Kidney capillary endothelial cell (primary cell): ENCODE measurements at places on chromosomes 2 and 18.

GRCh38 chr18:57052759-57053158, 94.1 kb upstream of the BOD1L2 start:
- no peak for DNase-seq

- no peak for DNase-seq
Measured at GRCh38 chr2:72222829-72223564, 75.3 kb upstream of the CYP26B1 start.

- DNase-seq, result no peak
Measured at GRCh38 chr2:218880102-218880858, at the start of gene WNT10A. TSS of gene WNT10A (plus strand) at chr2:218880852. CDS start at chr2:218880996, 144 bp downstream.

DNA sequence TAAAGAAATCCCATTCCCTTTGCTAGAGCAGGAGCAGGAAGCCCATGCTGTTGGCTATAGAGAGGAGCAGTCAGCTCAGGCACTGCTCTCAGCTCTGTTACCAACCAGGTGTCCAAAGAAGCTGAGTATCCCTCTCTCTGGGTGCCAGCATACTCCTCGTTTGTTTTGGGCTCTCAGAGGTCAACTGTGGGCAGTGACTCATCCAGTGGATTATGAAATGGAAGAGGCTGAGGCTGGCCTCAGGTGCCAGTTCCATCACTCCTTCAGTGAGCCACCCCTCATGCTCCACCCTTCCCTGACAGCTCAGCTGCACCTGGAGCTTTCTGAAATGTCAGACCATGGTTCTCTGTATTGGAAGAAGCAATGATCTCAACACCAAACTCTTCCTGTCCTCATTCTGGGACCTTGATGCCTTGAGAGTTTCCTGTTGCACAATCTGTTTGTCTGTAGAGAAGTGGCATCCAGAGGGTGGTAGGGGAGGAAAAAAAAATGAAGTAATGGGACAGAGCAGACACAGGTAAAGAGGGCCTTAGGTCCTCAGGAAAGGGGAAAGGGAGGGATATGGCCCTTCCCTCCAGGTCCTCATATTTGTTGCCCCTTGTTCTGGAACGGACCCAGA, 31.2 kb upstream of the EN1 start:
- no peak for DNase-seq
